ENCODE measurements at places on chromosomes 3 and 15.

GRCh38 chr15:59814409-59814808 lies 125.3 kb upstream of the BNIP2 start:
- no peak for DNase-seq

DNA sequence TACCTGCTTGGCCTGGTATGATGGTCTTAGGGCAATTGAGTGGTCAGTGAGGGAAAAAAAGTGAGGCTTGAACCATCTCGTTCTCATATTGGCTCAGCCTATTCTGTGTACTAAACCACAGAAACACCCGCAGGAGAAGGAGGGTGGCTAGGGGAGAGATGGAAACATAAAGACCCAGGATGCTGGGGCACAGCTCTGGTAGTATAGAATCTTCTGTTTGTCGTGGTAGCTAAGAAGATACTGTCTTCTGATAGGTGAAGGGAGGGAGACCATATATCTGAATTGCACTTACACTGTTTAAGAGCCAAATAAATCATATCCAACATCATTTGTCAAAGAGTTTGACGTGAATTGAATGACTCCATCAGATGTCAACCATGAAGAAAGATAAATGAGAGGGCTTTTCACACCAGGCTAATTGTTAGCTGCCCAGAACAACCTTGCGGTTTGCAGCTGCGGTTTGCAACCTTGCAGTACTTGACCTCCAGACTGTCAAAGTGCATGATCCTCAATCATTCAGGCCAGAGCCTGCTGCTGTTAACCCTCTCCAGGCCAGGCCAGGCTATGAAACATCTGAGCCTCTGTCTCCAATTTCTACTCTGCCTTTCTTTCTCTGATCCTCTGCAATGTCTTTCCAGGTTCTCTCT lies 40.9 kb upstream of the PIK3R4 start:
- no peak for DNase-seq

DNA sequence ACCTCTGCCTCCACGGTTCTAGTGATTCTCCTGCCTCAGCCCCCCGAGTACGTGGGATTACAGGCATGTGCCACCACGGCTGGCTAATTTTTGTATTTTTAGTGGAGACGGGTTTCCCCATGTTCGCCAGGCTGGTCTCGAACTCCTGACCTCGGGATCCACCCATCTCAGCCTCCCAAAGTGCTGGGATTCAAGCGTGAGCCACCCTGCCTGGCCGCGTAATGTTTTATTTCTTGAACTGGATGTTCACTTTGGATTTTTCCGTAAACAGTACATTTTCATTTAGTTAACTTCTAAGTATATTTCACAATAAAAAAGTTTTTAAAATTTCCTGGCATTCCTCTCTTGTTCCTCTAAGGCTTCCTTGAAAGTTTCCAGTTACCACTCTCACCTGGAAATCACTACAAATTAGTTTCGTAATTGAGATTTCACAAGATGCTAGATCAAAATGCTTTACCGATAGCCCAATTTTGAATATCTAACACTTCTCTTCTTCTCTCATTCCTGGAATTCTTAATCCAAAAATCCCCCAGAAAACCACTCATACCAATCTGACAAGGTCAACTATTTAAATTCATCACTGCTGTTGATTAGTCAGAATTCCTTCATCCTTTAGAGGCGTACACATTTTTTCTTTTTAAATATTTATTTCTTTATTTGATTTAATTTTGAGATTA lies 44.7 kb upstream of the INO80 start:
- DNase-seq, result no peak

- peak; percentile 85 for DNase-seq
These were observed at the start of gene EIF4G1 for GRCh38 chr3:184314363-184314699. Gene EIF4G1, plus strand, starts transcription at chr3:184314606. Its CDS starts 1,191 bp downstream, at chr3:184315797.

- DNase-seq, result no peak
These were observed 75.6 kb downstream of the BFSP2 start for GRCh38 chr3:133475245-133476010.

- no peak for DNase-seq
These were observed 739 bp upstream of the AMOTL2 start for GRCh38 chr3:134374791-134375581.

- no peak for DNase-seq
These were observed 257.0 kb downstream of the CD47 start for GRCh38 chr3:107833722-107834416.

DNA sequence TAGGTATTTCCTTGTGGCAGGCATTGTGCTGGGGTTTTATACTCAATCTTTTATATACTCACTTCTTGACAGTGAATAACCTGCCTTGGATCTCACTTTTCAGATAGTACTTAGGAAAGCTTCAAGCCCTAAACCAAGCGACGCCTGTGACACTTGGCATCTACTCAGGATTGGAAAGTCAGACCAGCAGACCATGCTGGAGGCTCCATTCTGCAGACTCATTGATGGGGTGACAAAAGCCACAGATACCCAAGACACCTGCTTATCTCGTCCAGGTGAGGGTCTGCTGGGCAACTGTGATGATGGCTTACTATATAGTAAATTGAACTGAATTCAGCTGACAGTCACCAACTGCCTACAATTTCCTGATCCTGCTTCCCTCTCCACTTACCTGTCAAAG lies 79.4 kb upstream of the MRPS22 start:
- no peak for DNase-seq

DNA sequence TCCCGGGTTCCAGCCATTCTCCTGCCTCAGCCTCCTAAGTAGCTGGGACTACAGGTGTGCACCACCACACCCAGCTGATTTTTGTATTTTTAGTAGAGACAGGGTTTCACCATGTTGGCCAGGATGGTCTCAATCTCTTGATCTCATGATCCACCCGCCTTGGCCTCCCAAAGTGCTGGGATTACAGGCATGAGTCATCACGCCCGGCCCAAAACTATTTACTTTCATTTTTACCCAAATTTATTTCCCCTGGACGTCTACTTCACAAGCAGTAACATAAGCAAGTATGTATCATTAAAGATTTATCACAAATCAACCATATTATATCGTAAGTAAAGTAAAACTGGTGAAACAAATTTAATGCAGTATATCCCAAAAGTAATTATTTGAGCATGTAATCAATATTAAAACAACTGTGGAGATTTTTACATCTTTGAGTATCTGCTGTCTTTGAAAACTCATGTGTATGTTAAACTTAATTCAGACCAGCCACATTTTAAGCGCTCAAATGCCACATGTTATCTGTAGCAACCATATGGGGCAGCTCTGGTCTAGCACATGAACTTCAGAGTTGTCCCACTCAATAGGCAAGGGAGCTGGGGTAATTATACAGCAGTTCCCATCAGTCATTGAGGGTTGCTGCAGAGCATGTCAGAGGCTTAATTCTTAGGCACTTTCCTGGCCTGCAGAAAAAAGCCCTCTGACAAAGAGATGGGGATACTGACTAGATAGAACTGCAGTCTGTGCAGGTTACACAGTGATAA lies 185.7 kb upstream of the CTDSPL start:
- DNase-seq, result no peak

DNA sequence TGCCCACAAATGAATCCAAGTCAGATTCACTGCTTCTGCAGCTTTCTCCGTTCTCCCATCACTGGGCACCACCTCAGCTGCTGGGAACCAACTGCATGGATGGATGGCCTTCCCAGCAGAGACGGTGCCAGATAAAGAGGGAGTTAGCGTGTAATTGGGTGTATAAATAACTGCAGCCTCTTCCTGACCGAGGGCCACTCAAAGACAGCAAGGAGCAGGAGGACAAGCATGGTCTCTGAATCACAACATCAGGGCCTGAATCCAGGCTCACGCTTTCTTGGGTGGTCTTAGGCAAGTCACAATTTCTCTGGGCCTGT lies 31.7 kb downstream of the TSPAN3 start:
- no peak for DNase-seq

DNA sequence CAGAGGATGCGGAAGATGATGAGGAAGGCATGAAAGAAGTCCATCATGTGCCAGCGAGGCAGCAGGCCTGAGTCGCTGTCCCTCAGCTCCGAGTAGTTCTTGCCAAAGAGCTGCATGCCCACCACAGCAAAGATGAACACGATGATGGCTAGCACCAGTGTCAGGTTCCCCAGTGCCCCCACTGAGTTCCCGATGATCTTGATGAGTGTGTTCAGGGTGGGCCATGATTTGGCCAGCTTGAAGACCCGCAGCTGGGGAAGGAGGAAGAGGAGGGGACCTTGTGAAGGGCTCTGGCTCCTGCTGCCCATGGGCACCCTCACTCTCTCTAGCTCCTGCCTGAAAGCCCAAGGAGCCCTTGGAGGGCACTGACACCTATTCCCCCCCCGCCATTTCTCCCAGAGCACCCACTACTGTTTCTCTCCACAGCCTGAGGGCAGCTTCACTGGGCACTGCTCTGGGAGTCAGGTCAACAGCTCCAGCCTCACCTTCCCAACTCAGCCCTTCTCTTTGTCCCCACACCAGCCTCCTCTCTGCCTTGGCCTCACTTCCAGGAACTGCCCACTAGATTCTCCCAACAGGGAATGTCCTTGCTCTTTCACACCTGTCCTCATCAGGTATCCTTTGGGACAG lies 63.6 kb downstream of the SCN5A start:
- DNase-seq, result no peak

GRCh38 chr3:50381383-50381782 lies 22.1 kb upstream of the TMEM115 start:
- DNase-seq, result no peak

- DNase-seq, result no peak
These were observed 71.6 kb downstream of the FEM1B start for GRCh38 chr15:68349151-68349550.

DNA sequence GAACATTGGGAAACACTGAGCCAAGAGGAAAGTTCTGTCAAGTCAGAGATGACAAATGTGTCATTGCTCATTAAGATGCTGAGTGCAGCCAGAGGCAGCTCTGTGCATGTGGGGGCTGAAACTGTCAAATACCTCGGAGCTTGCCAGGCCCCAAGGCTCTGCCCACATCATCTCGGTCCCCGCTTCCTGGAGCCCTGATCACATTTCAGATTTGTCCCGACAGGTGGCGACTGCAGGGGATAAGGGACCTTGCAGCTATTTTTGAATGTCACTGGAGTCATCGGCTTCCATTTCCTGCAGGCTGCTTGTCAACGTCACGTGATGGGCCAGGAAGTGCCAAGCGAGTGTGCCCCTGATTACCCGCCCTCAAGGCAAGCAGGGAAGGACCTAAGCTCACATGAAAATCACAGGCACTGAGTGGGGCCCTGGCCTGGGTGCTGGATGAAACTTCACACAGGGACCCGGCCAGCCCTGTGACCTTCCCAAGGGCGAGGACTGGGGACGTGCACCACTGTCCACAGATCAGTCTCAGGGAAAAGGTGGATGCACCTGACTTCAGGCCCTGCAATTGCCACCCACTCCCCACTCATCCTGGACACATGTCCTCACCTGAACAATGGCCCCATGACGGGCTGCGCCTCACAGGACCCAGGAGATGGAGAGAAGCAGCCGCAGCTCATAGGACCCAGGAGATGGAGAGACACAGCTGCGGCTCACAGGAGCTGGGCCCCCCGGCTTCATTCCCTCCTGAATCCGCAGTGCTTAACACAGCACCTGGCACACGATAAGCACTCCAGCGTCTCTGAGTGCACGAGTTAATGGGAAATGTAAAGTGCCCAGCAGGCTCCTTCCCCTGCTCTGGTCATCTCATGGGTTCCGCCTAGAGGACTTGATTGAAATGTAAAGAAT lies 73.4 kb downstream of the NUP210 start:
- DNase-seq, result peak; percentile 43

DNA sequence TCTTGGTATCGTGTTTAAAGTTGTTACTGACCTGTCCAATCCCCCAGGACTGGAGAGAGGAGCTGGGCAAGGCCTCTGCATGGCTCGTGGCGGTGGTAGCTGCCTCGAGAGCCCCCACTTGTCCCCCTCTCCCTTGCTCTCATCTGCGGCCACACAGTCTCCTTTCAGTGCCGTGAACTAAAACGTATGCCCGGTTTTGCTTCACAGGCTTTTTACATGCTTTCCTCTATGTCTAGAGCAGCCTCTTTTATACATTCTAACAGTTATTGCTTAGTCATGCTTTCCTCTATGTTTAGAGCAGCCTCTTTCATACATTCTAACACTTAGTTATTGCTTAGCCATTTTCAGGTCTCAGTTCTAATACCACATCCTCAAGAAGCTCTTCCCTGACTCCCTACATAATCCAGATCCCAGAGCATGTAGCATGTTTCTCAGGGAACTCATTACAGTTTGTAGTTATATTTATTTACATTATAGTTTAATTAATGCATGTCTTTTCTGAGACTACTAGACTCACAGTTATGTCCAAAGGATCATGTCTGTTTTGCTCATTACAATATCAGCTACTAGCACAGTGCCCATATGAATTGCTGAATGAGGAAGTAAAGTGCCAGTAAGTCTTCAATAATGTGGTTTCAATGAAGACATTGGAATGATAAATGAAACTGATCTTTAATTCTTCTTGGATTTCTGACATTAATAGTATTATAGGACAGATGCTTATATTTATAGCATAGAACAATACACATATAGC lies 66.5 kb upstream of the TBL1XR1 start:
- no peak for DNase-seq

- DNase-seq, result no peak
These were observed 22.9 kb downstream of the PRR23E start for GRCh38 chr3:127215714-127216414.

DNA sequence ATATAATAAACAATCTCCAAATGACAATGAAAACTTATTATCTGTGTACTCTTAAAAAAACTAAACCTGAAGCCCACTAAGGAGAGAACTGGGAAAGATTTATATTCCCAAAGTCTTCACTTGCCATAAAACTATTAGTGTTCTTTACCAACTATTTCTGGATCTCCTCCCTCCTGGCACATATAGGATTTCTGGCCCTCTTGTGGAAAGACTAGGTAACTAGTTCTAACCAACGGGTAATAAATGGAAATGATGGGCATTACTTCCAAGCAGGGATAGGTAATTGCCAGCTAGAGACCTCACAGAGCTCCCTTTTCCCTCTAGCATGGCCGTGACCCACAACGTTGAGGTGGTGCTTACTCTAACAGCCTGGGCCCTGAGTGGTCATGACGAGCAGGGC lies 110.1 kb downstream of the DNAH12 start:
- DNase-seq, result no peak

- DNase-seq, result no peak
These were observed 332.8 kb downstream of the CNTN3 start for GRCh38 chr3:74281705-74282104.

DNA sequence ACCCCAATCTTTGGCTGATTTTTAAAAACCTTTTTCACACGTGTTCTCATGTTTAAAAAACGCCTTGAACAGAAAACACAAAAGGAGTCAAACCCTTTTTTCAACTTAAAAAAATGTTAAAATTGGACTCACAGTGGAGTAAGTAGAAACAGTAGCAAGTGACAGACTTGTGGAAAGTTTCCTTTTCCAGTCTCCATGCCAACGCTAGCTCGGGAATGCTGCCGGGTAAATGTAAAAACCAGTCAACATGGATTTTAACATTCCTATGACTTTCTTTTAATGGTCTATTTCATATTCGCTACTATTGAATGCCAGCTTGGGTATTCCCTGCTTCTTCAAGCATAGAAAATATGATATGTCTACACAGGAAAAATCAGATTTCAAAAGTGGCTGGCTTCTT lies 1.6 kb upstream of the PROK2 start:
- no peak for DNase-seq

- DNase-seq, result no peak
These were observed 181.4 kb downstream of the SMAD6 start for GRCh38 chr15:66883284-66883911.

GRCh38 chr3:139745831-139746230 lies 68.1 kb upstream of the NMNAT3 start:
- no peak for DNase-seq

- DNase-seq, result no peak
These were observed 23.1 kb downstream of the TNK2 start for GRCh38 chr3:195885036-195885891.
